ENCODE measurements at places on chromosomes 16 and 17.

DNA sequence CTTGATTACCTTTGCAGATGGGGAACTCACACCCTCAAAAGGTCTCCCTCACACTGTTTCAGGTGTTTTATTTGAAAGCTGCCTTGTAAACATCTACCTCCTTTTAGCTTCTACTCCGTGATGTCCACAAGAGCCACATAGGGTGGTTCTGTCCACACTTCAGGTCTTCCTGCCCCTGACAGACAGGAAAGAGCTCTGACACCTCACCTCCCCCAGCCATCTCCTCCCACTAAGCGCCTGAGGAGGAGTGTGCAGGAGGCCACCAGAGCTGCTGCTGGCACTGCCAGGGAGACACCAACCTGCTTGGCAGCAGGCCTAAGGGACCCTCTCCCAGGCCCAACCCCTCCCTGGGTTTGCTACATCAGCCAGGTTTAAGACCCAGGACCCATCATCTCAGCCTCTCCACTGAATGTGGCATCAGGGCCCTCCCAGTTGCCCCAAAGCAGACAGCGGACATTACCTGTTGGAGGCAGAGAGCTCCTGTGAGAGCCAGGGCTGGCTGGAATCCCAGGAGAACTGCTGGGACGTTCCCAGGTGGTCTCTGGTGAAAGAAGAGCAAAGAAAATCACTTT lies 76.4 kb upstream of the RCVRN start:
- DNase-seq, result no peak

DNA sequence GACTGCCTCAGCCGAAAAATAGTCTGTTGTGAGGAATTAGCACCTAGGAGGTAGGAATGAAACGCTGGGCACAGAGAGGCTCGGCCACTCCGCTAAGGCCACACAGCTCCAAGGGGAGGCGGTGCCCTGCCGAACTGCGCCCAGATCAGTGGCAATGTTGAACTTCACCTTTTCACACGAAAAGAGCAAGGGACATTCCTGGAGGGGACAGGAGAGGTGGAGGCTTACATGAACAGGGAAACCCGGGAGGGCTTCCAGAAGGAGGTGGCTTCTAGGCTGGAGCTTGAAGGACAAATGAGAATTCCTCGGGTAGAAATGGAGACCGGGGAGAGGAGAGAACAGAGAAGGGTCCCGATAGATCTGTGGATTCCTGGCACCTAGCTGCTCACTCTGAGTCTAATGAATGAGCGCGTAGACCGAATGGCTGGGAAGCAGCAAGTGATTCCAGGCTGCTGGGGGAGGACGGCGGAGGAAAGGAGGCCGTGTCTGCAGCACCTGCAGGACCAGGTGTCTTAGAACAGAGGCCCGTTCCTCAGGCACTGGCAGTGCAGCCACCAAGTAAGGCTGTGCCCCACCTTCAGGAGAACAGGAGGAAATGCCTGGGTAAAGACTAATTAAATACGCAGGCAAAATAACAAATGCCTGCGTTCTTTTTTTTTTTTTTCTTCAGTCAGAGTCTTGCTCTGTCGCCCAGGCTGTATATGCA lies 722 bp upstream of the SLC38A10 start:
- DNase-seq, result peak; percentile 57

DNA sequence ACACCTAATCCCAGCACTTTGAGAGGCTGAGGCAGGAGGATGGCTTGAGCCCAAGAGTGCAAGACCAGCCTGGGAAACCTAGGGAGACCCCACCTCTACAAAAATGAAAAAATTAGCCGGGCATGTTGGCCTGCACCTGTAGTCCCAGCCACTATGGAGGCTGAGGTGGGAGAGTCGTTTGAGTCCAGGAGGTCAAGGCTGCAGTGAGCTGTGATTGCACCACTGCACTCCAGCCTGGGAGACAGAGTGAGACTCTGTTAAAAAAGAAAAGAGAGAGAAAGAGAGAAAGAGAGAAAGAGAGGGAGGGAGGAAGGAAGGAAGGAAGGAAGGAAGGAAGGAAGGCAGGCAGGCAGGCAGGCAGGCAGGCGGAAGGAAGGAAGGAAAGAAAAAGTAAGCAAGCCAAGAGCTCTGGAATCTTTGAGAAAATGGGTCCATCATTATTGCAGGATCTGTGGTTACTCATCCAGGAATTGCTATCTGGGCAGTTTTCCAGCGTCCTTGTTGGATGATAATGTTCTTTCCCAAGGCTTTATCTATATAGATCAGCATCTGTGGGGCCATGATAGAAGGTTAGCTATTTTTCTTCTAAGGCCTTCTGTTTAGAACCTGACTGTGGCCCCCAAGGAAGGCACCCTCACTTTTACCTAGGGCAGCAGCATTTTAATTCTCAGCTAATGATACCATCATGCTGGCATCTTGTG lies 533.2 kb upstream of the CDH5 start:
- no peak for DNase-seq

- no peak for DNase-seq
Observed at GRCh38 chr17:80815151-80815681, 176.4 kb upstream of the CHMP6 start.

GRCh38 chr16:648071-648780 lies 939 bp upstream of the WDR90 start:
- peak; percentile 48 for DNase-seq

DNA sequence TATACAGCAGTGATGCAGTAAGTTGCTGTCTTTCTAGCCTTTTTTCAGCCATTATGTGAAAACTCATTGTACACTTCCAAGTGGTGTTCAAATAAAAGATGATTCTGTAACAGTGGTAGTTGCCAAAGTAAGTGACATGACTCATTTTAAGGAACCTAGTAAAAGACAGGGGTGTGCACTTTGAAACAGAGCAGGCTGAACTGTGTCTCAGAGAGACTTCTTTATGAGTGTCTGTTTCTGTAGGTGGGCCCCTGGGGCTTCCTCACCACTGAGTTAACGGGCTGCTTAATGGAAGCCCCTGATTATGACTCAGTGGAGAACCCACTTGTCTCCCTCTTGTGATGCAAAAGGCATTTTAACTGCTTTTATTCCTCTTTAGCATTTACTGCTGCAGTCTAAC lies 147.3 kb downstream of the PCTP start:
- DNase-seq, result no peak

- DNase-seq, result peak; percentile 61
Observed at GRCh38 chr16:11190588-11191560, 65.1 kb downstream of the SOCS1 start.

DNA sequence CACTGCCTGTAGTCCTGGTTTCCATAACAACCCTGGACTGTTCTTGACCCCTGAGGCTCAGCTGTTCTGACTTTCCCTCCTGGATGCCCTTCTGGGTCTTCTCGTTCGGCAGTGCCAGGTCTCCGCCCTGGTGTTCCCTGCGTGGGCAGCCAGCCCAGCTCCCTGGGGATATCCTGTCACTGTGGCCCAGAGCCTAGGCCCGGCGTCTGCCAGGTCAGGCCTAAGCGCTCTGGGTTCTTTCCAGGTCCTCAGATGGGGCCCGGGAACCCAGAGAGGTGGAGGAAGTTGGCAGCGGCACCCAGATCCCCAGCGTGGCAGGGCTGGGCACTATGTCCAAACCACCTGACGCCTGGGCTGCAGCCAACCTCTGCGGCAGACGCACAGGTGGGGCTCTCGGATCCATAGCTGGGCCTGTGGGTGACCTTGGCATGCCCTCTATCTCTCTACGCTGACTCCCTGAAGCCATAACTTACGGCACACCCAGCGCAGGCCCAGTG lies 12.5 kb upstream of the ATP2A3 start:
- no peak for DNase-seq

DNA sequence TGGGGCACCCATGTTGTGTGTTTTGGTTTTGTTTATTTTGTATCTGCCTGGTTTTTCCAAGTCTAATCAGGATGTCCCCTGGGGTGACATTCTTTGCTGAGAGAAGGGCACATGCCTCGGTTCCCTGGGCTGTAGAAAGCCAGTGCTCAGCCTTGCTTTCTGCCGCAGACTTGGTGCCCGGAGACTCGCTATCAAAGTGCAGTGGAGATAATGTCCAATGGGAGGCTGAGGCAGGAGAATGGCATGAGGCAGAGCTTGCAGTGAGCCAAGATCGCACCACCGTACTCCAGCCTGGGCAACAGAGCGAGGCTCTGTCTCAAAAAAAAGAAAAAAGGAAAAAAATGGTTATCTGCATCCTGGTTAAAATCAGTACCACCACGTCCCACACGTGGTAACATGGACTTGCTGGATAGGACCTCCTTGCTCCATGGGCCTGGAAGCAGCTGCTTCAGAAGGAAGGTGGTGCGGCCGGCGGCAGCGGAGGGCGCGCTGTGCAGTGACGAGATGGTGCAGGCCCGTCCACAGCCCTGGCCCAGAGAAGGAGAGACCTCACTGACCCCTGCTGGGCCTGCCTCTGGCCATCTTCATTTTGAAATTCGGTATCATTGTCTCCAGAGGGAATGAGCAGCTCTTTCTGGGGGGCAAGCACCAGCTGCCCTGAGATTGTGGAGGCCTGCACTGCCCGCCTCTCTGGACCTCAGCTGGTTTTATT lies 19.3 kb upstream of the IL17C start:
- no peak for DNase-seq

DNA sequence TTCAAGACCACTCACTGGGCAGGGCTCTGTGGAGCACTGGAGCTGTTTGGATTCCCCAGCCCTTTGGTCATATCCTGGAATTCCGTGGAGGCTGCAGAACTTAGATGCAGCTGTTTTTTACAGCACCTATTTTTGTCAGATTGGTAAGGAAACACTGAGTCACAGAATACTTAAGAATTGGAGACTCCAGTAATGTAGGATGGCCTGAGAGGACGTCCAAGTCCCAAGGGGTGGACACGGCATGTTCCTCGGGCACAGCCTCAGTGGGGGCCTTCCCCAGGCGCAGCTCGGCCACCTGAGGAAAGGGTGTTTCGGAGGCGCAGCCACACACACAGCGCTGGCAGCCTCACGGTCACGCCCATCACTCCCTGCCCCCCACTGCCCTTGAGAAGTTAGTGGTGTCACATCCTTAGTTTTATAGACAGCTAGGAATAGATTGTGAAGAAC lies 14.8 kb downstream of the PLD6 start:
- DNase-seq, result no peak

- no peak for DNase-seq
Observed at GRCh38 chr17:77512062-77512946, 371.5 kb downstream of the SEC14L1 start.

DNA sequence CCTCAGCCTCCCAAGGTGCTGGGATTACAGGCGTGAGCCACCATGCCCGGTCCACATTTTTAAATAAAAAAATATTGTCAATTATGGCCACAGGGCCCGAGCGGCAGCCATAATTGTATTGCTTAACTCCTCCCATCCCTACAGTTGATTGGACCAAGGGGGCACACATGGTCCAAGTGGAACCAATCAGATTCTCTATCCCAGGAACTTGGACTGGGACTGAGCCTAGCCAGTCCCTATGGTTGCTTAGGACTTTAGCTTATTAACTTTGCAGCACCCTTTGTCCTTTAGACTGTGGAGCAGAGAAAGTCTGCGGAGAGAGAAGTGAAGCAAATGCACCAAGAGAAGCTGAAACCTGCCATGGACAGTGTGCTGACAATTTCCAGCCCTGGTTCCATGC lies 5.5 kb upstream of the RDM1 start:
- no peak for DNase-seq

GRCh38 chr17:6482105-6482455 lies 37.8 kb downstream of the PIMREG start:
- DNase-seq, result no peak

DNA sequence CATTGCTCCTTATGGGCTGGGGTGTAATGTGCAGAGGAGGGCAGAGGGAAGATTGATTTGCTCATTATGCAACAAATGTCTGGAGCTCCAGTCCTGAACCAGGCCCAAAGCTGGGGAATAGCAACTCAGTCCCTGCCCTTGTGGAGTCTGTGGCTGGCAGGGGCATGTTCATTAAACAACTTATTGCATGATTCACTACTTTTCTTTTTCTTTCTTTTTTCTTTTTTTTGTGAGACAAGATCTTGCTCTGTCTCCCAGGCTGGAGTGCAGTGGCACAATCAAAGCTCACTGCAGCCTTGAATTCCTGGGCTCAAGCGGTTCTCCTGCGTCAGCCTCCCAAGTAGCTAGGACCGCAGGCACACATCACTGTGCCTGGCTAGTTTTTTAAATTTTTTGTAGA lies 23.1 kb downstream of the MSI2 start:
- DNase-seq, result no peak

DNA sequence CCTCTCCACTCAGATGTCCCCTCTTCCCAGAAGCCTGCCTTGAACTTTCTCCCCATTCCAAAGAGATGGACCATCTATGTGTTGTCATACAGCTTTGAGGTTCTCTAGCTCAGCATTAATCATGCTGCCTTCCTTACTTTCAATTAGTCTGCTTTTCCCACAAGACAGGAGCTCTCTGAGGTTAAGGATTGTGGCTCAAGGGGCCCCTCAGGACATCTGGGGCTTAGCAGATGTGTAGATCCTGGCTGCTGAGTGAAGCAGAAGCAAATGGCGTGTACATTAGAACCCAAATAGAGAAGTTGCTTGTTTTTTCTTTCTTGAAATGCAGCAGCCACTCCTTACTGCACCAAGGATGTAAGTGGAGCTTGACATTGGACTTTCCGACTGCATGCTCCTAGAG lies 330.5 kb upstream of the TNRC6C start:
- no peak for DNase-seq

DNA sequence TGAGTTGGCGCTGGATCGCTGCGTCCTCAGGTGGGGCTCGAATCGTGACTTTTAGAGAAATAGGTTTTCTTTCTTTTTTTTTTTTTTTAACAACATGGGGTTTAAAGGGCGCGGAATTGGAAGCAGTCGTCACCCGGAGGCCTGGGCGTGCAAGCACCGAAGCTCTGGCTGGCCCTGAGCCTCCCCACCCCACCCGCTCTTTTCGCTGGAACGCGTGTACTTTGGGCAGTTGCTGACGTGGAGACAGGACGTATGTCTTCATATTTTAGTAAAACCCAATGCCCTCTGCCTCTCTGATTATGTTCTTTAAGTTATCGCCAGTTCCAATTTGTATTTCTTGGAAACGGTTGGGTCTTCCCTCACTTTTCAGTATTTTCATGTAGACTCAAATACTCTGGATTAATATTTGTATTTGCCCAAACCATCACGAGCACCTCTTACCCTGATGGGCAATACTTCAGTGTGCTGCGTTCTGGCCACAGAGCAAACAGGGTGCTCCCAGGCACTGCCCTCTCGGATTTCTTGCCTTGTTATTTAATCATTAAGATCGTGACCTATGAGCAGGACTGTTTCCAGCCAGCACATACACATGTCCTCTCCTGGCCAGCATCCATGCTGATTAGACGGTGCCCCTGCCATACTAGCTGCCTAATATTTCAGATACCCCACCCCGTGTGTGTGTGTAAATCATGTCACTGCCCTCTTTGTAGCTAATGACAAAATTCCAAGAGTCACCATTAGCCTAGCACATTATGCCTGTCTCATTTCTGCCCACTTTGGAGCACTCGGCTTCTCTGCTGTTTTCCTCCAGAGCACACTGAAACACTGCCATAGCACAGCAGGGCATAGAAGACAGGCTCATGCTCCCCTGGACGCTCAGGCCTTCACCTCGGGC lies 805 bp upstream of the C16orf95 start:
- peak; percentile 60 for DNase-seq

GRCh38 chr16:72937916-72938794 lies 109.8 kb downstream of the ZFHX3 start:
- DNase-seq, result no peak

- DNase-seq, result peak; percentile 48
Observed at GRCh38 chr16:28166394-28167208, 45.2 kb downstream of the XPO6 start.
